NCI-H526 (cell line): ENCODE measurements at places on chromosomes 6 and 20.

GRCh38 chr20:6142348-6142993 lies 19.6 kb upstream of the FERMT1 start:
- DNase-seq = no peak

GRCh38 chr6:158584236-158584651 lies 24.4 kb downstream of the TMEM181 start:
- no peak for DNase-seq

GRCh38 chr6:132065556-132065955 lies 114.4 kb upstream of the CCN2 start:
- DNase-seq = no peak

DNA sequence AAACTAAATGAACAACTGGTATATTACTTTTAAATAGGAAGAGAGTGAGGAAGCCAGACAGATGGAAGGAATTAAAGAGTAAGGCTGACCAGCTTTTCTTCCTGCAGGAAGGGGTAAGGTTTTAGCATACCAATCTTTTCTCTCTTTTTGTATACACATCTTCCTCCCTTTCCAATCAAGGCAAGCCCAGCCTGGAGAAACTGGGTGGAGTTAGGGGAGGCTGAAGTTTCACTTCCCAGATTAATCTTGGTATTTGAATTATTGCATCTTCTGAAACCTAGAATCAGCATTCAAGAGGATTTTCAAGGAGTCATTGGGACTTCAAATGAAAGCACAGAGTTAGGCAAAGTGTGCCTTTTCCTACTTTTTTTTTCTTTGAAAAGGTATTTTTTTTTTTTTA lies 33.1 kb downstream of the TMEM14A start:
- DNase-seq = no peak

- peak; percentile 95 for DNase-seq
These were observed 544.5 kb downstream of the MAFB start for GRCh38 chr20:40144581-40144980.

- no peak for DNase-seq
These were observed 24.7 kb upstream of the MROH8 start for GRCh38 chr20:37204056-37204455.

DNA sequence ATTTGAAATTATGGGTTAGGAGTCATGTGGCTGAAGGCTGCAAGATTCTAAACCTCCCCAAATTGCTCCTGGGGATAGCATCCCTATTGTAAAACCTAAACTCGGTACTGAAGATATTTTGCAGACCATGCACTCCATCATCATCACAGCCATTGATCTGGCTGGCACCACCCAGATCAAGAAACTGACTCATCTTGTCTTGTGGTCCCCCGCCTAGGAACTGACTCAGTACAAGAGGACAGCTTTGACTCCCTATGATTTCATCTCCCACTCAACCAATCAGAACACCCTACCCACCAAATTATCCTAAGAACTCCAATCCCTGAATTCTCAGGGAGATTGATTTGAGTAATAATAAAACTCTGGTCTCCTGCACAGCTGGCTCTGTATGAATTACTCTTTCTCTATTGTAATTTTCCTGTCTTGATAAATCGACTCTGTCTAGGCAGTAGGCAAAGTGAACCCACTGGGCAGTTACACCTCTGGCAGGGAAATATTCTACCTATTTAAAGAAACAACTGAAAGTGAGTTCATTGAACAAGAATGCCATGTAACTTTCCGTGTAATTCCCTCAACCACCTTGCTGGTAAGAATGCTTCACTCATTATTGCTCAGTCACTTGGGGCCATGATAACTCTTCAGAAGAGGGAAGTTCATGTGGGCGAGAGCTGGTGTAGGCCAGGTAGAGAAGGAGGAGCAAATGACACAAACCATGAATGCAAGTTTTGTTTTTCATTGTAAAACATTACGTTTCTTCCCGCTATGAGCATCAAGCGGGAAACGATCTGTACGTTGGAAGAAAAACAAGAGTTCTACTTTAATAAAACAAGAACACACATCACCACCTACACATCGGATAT lies 602.9 kb upstream of the ARID1B start:
- DNase-seq = no peak

- no peak for DNase-seq
These were observed 153.2 kb downstream of the CDKAL1 start for GRCh38 chr6:20687494-20687893.

DNA sequence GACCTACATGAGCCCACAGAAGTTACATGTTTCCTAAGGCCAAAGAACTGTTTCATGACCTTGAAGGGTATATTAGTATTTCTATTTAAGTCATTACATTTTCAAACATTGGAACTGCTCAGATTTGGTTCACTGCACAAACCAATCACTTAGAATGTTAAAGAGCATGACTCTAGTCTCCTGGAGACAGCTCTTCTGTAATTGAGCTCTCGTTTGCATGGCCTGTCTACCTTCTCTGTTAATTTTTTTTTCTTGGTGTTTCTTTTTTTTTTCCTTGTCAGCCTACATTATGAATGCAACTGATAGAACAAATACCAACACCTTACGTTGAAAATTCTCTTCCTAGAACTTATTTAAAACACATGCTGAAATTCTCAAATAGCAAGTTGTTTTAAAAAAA lies 860.2 kb upstream of the MAP3K7 start:
- DNase-seq = peak; percentile 3

- DNase-seq = no peak
These were observed 80.2 kb downstream of the C6orf118 start for GRCh38 chr6:165229216-165229615.

DNA sequence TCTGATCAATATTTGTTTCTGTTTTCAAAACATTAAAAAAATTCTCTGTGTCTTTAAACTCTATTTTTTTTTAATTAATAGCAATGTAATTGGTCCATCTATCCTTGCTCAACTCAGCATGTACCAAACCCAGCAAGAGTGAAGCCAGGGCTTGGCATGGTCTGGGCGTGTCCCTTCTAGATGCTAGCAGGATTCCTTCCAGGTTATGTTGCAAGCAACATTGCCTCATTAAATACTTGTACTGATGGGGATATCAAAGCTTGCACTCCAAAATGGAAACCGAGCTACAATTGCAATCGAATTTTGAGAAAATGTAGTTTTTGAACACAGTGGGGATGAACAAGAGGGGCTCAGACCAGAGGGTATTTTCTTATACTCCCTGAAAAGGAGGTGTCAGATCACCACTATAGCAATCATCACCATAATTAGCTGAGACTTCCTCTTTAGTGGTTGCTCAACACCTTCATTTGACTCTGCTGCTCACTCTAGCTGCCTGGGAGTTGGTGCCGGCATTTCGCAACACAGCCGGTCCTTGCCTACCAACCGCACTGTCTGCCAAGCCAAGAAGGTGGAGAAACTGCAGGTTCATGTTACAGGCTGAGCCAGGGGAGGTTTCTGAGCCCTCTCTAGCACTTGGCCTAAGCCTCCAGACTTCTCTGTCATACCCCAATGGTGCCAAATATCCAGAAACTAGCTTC lies 67.8 kb upstream of the RALGAPA2 start:
- DNase-seq = peak; percentile 35

DNA sequence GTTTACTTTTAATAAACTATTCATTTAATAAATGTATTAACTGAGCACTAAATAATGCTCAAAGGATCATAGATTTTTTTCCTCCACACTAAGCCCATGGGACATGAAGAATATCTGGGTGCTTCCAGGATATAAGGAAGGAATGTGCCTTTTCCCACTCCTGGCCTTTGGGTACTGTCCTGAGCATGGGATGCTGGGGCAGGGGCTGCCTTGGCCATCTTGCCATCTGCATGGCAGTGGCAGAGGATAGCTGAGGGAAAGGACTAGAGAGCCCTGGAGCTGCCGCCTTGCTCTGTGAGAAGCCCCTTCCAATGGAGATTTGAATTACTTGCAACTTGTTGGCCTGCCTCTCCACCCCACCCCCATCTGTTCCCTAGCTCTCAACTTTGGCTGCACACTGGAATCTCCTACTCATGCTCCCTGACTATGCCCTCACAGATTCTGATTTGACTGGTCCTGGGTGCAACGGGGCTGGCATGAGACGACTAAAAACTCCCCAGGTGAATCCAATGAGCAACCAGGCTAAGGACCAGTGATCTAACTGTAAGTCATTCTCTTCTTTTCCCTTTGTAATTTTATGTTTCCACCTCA lies 15.6 kb downstream of the DDRGK1 start:
- no peak for DNase-seq

DNA sequence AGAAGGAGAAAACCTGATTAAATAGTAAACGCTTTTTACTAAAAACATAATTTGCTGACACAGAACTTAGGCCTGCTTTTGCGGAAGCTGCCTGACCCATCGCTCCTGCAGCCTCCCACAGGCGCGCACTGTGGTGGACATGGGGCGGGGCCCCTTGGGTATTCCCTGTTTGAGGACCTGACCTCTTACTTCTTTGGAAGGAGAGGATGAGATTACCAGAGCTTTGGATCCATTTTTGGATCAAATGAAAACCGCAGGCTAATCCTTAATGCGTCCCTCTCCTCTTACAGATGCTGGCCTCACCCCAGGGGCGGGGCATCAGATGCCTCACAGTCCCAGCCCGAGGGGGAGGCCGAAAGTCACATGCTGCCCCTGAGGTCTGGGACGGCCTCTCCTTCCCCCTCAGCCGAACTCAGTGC lies 151.0 kb downstream of the SCML4 start:
- DNase-seq = no peak

DNA sequence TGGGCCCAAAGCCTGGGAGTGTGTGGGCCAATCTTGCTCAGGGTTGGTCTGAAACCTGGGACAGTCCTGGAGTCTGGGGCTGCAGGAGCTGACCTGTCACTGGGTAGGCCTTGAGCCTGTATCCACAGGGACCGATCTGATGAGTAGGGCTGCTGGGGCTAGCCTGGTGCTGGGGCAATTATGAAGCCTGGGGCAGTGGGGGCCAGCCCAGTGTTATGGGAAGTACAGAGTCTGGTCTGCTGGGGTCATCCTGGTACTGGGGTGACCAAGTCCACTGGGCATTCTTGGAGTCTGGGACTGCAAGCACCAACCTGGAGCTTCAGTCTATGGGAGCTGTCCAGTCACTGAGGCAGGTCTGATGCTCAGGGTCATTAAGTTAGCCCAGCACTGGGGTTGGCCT lies 20.7 kb downstream of the DEFB115 start:
- no peak for DNase-seq

GRCh38 chr6:125550892-125551291 lies 198.5 kb upstream of the HEY2 start:
- no peak for DNase-seq

- no peak for DNase-seq
These were observed 41.9 kb downstream of the SYNJ2 start for GRCh38 chr6:158023597-158023939.

DNA sequence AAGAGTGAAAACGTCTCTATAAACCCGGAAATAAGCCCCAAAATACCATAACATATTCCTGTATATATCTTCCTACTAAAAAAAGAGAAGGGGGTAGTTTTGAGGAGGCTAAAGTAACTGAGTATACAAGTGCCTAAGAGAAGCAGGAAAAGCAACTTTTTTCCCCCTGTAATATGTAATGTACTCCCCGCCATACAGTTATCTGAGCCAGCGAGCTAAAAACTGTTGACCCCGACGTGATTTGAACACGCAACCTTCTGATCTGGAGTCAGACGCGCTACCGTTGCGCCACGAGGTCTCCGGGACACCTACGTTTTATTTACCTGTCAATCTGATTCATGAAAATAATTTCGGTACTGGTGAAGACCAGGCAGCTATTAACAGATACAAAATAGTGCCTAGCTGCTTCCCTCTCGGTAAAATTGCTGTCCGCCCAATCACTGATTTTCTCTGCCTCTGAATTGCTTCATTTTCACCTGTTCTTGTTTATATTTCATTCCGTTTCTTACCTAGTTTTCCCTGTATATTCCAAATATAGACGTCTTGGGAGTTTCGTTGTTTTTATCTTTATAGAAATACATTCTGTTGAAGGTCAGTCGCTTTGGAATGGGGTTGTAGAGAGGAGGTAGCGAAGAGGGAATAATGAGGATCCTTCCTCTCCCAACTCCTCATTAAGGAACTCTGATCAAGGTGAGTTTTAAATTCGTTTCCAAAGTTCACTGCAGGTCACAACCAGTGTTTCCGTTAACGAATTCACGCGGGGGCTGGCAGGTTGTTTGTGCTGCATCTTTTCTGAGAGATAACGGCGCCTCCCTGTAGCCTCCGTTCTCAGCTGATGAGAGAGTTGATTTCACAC lies 33.6 kb upstream of the BTN3A2 start:
- peak; percentile 69 for DNase-seq
